Thoracic aorta (tissue), 2 donors: ENCODE measurements at places on chromosomes 6 and 20.
A peak's percentile ranks its signal among the peaks of the same experiment; 100 is the strongest.

- DNase-seq: no peak
- H3K27ac ChIP-seq: no peak overlapping the region
- H3K4me1 ChIP-seq: no peaks in the 10 kb centered on the region
- no peaks in the 10 kb centered on the region for H3K36me3 ChIP-seq
These were observed 543.1 kb downstream of the PRKN start for GRCh38 chr6:162184465-162184864.

- no peaks in the 10 kb centered on the region for H3K4me1 ChIP-seq
- H3K4me3 ChIP-seq: no peak overlapping the region
- DNase-seq: no peak
These were observed 28.9 kb downstream of the SLC17A5 start for GRCh38 chr6:73624896-73625295.

DNA sequence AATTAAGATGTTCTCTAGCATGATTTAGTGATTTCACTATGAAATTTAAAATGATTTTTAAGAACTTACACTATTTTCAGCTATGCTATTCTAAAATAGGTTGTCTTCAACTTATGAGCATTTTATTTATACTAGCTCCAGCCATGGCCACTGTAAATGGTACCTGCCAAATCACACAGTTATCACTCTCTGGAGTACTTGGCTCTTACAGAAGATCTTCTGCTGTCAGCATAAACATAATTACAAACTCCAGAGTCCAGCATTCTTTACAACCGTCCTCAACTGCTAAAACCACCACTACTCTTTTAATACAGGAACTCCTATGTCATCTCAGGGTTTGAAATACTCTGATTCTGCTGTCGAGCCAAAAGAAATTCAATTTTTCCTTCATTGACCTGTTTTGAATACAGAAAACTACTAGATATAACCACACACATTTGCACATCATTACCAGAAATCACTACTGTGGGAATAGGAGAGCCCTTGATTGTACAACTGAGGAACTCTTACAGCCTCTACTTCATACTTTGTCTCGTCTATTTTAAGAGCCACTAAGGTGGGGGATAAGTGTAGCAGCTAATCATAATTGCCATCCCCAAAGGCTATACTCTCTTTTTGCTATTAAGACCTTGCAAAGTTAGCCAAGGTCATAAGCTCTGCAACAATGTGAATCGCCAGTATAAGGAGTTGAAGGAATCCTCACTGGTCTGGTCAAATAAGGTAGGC, 93.7 kb downstream of the PHIP start:
- H3K4me1 ChIP-seq: no peaks in the 10 kb centered on the region
- peaks cover 51% of the 10 kb centered on the region for H3K36me3 ChIP-seq
- DNase-seq: no peak
- H3K4me3 ChIP-seq: no peak overlapping the region

- no peak overlapping the region for H3K4me3 ChIP-seq
- no peaks in the 10 kb centered on the region for H3K27me3 ChIP-seq
- H3K36me3 ChIP-seq: no peaks in the 10 kb centered on the region
These were observed 37.6 kb downstream of the RSPH3 start for GRCh38 chr6:158962371-158962770.

GRCh38 chr6:169752074-169752623, 727 bp downstream of the ERMARD start:
- no peaks in the 10 kb centered on the region for H3K27me3 ChIP-seq
- DNase-seq: no peak
- H3K4me1 ChIP-seq: peaks cover 14% of the 10 kb centered on the region
- peaks cover 5% of the 10 kb centered on the region for H3K36me3 ChIP-seq

DNA sequence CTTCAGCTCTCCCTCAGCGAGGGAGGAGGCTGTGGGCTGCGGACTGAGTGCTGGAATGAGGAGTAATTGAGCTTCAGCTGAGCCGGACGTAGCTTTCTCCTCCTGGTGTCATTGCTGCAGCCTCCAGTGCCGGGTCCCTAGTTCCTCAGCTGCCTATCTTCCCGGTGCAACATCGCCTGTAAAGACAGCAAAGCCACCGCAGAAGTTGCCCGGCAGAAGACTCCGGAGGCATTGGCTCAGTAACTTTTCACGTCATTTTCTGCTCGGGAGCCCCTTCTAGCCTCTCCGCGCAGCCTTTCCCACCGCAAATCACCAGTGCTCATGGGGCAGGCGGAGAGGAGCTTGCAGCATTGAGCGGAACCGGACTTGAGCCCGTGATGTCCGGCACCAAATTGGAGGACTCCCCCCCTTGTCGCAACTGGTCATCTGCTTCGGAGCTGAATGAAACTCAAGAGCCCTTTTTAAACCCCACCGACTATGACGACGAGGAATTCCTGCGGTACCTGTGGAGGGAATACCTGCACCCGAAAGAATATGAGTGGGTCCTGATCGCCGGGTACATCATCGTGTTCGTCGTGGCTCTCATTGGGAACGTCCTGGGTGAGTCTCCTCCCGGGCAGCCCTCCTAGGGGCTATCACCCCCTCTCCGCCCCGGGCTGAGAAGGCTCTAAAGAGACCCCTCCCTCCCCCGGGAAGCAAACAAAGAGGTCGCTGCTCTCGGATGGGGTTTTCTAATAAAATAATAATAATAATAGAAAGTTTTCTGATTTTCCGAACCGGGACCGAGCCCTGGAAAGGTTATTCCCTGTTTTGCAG, at the start of gene HCRTR2:
HCRTR2 (plus strand) TSS at position 305 of the 816 bp plus-strand sequence; CDS start at position 378, 73 bp downstream.
- no peak for DNase-seq
- no peaks in the 10 kb centered on the region for H3K36me3 ChIP-seq
- H3K27me3 ChIP-seq: no peaks in the 10 kb centered on the region
- H3K4me1 ChIP-seq: peaks cover 4% of the 10 kb centered on the region
- H3K4me3 ChIP-seq: peak within 1 kb of the TSS; percentile 38
- H3K27ac ChIP-seq: no peak within 1 kb of the TSS

DNA sequence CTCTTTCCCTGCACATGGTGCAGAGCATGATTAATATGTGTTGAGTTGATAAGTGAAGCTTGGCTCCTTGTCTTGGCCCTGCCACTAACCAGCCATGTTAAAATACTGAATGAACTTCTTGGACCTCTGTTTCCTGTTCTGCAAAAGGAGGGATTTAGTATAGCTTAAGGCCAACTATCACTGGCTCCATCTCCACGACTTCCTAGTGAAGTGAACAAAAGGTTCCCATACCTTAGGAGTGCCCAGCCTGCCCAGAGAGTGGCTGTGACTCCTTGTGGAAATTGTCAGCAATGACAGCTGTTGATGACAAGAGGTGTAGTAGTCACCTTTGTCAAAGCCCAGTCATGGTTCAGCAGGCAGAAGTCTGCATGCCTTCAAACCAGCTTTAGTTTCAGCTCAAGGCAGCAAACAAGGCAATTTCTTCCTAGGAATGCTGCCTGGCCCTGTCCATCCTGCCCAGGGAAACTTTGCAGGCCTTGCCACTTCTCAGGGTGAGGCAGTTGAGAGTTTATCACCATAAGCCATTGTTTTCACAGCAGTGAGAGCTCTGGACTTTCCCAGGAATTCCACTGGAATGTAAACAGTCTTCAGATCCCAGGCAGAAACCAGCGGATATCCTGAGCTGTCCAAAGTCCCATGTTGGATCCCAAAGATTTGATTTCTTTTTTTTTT, 169.7 kb upstream of the TNFAIP3 start:
- DNase-seq: no peak
- no peaks in the 10 kb centered on the region for H3K36me3 ChIP-seq
- H3K27ac ChIP-seq: no peak overlapping the region
- peaks cover 33% of the 10 kb centered on the region for H3K4me1 ChIP-seq
- no peaks in the 10 kb centered on the region for H3K27me3 ChIP-seq
- H3K4me3 ChIP-seq: no peak overlapping the region

- H3K4me3 ChIP-seq: no peak overlapping the region
- H3K36me3 ChIP-seq: peaks cover 17% of the 10 kb centered on the region
- H3K4me1 ChIP-seq: no peaks in the 10 kb centered on the region
- H3K27ac ChIP-seq: no peak overlapping the region
- no peak for DNase-seq
These were observed 20.7 kb downstream of the GTPBP2 start for GRCh38 chr6:43608310-43608763.

GRCh38 chr20:48538856-48539255, 288.9 kb downstream of the PREX1 start:
- no peaks in the 10 kb centered on the region for H3K36me3 ChIP-seq
- no peak overlapping the region for H3K4me3 ChIP-seq
- peaks cover 4% of the 10 kb centered on the region for H3K27me3 ChIP-seq
- no peaks in the 10 kb centered on the region for H3K4me1 ChIP-seq

DNA sequence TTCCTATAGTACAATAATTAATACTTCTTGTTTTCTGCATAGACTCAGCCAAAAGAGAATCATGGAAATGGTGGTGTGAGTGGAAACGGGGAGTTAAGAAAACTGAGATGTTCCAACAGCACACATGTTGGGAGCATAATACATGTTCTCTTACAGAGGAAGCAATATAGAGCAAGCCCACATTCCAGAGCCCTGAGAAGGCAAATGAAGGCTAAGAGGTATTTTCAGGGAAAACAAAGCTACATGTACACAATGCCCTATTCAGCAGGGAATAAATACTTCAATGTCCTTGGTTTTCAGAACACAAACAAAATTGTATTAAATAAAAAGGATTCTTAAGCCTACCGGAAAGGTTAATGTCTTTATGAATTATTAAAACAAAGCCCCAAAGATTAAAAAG, 35.1 kb upstream of the SMIM8 start:
- H3K4me3 ChIP-seq: no peak overlapping the region
- H3K27ac ChIP-seq: no peak overlapping the region
- no peaks in the 10 kb centered on the region for H3K27me3 ChIP-seq
- no peaks in the 10 kb centered on the region for H3K4me1 ChIP-seq
- H3K36me3 ChIP-seq: no peaks in the 10 kb centered on the region

DNA sequence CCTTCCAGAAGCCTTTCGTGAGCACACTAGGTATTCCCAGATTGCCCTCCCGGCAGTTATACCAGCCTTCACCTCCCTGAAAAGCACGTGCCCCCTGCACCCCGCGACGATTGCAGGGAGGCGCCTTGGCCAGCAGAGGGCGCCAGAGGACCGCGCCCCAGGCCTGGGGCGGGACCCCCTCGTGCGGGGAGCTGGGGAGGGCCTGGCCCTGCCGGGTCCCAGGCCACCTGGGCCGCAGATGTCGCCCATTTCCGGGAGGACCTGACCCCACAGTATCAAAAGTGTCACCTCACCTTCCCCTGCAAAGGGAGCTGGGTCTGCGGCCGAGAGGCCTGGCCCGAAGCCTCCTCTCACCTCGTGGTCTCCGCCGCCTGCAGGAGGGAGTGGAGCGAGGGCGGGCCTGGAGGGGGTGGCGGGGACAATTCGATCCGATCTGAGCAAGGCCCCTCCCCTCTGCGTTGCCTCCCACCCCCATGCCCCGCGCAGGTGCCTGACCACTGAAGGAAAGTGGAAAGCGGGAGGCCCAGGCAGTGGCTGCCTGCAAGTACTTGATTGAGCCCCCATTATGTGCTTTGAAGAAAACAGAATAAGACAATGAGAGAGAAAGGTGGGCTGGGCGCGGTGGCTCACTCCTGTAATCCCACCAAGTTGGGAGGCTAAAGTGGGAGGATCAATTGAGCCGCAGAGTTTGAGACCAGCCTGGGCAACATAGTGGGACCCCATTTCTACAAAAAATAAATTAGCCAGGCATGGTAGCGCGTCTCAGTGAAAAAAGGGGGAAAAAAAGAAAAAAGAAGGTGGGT, 3.5 kb upstream of the SNAI1 start:
- DNase-seq: no peak
- H3K4me3 ChIP-seq: peak overlapping the region; percentile 64
- H3K4me1 ChIP-seq: peaks cover 26% of the 10 kb centered on the region
- no peaks in the 10 kb centered on the region for H3K36me3 ChIP-seq

DNA sequence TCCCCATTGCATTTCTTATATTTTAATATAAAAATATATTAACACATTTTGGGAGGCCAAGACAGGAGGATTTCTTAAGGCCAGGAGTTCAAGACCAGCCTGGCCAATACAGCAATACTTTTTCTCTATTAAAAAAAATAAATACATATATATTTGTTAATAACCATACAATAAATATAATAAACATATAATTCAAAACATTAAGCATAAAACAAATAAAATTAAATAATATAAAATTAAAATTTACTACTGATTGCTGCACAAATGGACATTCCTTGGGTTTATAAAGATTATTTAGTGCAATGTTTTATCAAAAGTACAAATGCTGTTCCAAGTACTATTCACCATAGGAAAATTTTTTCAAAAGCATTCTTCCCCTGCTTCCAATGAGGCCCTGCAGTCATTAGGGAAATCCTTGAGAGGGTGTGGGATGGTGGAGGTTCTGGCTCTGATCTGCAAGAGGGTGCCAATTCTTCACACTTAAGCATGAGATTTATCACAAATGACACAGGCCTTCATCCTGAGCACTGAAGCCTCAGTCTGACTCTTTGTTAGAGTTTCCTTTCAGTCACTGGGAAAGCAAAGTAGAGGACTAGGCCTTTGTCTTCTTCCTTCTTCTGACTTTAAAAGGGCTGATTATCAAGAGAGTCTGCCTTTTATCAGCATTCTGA, 596.7 kb downstream of the EPM2A start:
- no peaks in the 10 kb centered on the region for H3K36me3 ChIP-seq
- DNase-seq: no peak

DNA sequence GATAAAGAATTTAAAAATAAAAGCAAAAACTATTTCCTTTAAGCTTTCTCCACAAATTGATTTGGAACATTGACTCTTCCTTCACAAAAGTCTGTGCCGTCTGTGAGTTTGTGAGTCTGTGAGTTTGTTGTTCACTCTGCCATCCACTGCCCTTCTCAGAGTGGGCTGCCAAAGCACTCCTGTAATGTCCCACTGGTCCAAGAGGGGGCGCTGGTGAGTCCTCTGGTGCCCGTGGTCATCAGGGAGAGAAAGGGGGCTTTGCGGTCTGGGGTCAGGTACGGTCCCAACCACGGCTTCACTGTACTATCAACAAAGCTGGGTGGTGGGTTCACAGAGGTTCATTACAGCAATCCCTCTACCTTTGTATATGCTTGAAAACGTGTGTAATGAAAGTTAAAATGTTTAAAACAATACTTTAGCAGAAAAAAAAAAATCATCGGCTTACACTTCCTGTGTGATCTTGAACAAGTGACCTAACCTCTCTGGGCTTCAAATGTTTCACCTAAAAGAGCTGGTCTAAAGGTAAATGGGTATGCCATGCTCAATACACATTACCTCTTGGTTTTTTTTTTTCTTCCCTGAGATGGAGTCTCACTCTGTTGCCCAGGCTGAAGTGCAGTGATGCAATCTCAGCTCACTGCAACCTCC, 5.6 kb upstream of the ANKRD60 start:
- H3K4me1 ChIP-seq: no peaks in the 10 kb centered on the region
- no peak overlapping the region for H3K4me3 ChIP-seq
- no peak overlapping the region for H3K27ac ChIP-seq
- peaks cover 1% of the 10 kb centered on the region for H3K27me3 ChIP-seq

DNA sequence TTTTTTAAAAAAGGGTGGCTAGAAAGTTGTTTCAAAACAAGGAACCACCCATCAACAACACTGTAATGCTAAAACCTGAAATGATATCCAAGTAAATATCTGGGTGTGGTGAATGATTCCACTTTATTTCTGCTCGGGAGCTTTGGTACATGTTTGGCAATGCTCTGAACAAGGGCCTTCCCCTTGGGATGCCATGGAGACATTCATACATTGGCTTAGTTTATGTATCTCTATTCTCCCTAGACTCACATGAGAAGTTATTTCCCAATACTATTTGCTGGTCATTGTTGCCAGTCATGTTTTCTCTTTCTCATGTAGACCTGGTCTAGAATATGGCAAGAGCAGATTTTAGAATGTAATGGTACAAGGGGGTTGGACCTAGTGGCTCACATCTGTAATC, 22.9 kb downstream of the ADTRP start:
- H3K27ac ChIP-seq: no peak overlapping the region
- no peaks in the 10 kb centered on the region for H3K36me3 ChIP-seq

- H3K4me3 ChIP-seq: no peak overlapping the region
- no peaks in the 10 kb centered on the region for H3K4me1 ChIP-seq
- H3K36me3 ChIP-seq: no peaks in the 10 kb centered on the region
- no peak overlapping the region for H3K27ac ChIP-seq
- no peak for DNase-seq
These were observed 49.9 kb upstream of the QKI start for GRCh38 chr6:163364641-163365040.
